Caudate nucleus (tissue), 63 donors: ENCODE measurements at places on chromosomes 2 and 18.

- DNase-seq: no peak
These were observed 11.5 kb downstream of the GNLY start for GRCh38 chr2:85705680-85706039.

- DNase-seq: no peak
These were observed 1.1 kb upstream of the SP140 start for GRCh38 chr2:230224458-230224857.

- no peak for DNase-seq
These were observed 29.4 kb upstream of the CHMP3 start for GRCh38 chr2:86592547-86593230.

- no peak for DNase-seq
These were observed 12.9 kb upstream of the ZNF516 start for GRCh38 chr18:76507830-76508385.

- DNase-seq: no peak
These were observed 84.3 kb downstream of the ACOXL start for GRCh38 chr2:110816404-110817365.

DNA sequence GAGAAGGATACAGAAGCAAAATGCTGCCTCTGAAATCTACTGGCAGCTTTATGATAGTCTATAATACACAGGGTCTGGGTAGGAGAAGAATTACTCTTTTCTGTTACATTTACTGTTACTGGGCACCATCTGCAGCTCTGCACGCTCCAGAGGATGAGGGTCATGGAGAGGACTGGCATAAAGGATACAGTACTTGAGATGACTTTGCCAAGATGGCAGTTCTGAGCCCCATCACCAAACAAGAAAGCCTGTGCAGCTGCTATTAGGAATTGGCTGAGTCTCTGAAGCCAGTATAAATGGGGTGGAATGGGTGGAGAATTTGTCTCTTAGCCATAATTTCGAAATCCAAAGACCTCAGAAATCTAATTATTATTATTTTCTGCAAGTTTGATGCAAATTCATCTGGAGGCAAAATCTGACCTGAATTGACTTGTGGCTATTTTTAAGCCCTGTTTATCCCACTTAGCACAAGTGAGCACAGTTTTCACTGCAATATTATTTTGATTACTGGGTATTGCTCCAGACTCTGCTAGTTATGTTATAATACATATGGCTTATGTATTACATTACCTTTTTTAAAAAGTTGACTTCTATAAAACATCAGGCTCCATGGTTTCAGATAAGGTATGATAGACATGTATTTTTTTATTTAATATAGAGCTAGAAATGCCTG, 579.5 kb downstream of the MBD2 start:
- no peak for DNase-seq

GRCh38 chr2:170923799-170924198, 5.3 kb upstream of the GORASP2 start:
- no peak for DNase-seq

DNA sequence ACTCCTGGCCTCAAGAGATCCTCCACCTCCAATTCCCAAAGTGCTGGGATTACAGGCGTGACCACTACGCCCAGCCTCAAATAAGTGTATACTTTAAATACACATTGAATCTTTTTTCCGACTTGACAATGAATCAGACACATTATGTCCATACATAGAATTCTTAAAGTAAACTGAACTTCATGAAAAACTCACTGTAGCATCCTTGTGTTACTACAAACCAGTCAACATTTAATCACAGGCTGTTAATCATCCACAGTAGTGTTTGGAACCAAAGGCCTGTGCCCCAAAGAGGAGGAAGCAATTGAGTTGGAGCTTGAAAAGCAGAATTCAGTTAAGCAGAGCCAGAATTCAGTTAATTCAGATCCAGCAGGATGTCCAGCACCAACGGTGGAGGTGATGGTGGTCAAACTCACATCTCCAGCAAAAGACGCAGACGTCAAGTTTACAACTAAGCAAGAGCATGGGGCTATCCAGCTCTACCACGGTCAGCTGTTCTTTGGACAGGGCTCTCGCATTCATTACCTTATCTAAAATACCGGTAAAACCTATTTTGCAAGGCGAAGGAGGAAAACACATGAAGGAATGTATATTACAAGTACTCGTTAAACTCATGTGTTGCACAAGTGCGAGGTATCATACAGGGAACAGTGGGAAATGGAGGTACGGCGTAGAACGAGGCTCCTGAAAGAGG, 1.2 kb downstream of the SLC39A6 start:
- DNase-seq: no peak

DNA sequence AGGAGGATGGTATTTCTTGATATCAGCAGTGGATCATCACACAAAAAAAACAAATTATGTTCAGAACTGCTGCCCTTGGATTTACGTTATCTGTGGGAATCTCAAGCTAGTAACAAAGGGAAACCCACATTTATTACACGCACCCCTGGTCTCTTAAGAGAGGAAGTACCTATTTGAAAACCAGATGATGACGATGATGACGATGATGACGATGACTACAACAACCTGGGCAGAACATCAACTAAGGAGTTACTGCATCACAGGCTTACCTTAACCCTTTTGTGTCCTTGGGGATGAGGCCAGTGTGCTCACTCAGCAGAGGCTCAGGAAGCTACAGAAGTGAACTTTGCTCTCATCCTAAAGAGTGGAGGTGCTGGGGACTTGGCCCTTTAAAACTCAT, 169.4 kb downstream of the FSHR start:
- no peak for DNase-seq

- no peak for DNase-seq
These were observed 200.2 kb downstream of the TPGS2 start for GRCh38 chr18:36628435-36629137.

GRCh38 chr2:122203523-122203922, 448.1 kb downstream of the TSN start:
- DNase-seq: no peak

DNA sequence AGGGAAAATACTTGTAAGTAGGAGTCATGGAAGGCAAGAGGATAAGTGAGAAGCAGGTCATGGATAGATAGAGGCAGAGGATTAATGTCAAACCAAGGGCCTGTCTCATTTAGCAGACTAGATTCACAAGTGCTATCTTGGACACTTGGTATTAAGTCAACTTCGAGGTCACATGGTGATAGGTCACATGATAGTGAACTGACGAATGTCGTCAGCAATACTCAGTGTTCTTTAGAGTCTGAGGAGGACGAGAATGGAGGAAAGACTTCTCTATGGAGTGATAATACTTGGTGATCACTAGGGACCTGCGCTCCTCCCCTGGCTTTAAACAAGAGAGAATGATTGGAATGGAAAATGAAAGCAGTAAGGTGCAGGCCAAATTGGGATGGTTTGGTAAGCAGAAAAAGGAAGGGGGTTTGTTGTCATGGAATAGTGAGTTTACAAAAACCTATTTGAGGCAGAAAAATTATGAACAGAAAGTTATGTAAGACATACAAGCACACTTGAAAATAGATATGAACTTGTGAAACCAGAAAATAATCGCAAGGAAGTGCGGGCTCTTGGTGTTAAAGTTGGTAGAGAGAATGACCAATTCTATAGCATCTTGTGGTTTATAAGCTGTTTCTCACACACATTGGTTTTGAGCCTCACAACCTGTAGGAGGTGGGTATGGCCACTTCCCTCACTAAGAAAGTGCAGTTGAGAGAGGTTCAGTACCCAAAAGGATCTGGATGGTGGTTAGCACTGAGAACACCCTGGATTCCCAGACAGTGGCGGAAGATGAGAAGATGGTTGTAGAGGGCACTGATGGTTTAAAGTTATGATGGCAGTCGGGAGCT, 141.5 kb downstream of the WDSUB1 start:
- no peak for DNase-seq

DNA sequence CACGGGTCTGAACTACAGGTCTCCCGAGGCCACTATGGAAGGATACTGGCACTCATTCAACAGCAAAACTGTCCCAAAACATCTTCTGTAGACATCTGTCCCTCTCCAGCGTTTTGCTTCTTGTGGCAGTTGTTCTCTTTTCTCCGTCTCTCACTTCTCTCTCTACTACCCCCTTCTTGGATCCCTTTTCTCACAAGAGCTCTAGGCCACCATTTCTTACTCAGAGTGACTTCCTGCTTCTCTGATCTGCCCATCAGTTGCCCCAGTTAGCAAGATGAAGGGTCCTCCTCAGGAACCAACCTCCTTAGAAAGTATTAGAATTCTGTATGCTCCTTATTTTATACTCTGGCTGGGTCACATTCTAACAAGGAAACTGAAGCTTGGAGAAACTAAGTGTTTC, 32.6 kb downstream of the BCL2 start:
- DNase-seq: no peak

- no peak for DNase-seq
These were observed 10.3 kb downstream of the MBD5 start for GRCh38 chr2:148031152-148031551.

GRCh38 chr18:6269660-6270332, 144.9 kb downstream of the L3MBTL4 start:
- DNase-seq: no peak

- DNase-seq: no peak
These were observed 2.9 kb downstream of the NEDD4L start for GRCh38 chr18:58046794-58047555.

- DNase-seq: no peak
These were observed 431.2 kb downstream of the LPIN1 start for GRCh38 chr2:12177455-12178288.

DNA sequence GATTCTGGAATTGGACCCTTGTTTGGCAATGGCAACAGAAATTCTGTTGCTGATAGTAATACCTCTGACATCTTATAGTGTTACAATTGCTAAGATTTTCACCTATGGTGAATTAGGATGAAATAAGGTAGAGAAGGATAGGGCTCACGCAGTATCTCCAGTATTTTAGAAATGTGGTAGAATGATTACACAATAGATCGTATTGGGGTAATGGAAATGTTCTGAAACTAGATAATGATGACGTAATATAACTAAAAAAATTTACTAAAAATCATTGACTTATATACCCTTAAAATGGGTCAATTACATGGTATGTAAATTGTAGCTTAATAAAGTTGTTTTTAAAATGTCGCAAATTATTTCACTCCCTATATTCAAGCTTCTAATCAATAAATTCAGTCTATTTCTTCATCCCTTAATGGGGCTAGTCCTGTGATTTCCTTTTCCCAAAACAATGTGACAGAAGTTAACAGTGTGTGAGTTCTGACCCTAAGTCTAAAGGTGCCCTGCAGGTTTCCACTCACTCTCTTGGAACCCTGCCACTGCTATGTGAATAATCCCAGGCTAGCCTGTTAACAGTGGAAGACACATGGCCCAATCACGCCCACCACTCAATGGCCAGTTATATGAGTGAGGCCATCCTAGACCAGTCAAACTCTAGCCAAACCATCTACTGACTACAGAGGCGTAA, 31.2 kb downstream of the USP37 start:
- DNase-seq: no peak

DNA sequence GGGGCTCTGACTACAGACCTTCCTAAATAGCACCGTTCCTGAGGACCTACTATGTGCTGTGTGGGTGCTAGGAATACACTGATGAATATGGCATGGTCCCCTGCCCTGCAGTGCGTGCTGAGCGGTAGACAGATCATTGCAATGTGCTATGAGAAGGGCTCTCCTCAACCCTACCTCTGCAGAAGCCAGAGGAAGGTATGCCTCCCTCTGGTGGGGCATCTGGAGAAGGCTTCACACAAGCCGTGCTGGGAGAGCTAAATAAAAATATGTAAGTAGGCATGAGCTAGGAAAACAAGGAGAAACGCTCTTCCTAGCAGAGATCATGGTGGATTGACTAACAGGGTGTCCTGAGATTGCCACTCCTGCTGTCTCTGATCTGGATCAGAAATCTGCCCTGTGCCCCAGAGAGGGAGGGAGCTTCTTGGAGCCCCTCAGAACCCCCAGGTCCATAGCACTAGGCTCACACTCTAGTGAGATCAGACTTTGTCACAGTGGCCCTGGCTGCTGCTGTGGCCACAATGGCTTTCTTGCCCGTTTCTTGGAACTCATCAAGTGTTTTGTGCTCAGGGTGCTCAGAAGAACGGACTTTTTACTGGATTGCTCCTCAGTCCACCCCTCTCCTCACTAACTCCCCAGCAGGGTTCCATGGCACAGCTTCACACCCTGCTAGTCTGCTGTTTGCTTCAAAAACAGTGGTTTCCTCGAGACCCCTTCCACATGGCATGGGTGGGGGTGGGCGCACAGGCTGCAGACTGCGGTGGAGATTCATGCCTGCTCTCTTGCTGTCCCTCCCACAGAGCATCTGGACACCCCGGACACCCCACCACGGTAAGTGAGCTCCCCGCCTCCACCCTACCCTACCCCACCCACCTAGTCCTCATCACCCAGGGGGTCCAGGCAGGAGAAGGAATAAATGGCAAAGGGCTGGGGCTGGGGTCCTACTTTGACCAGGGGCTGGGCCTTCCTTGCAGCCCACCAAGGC, 14.2 kb downstream of the SIGLEC15 start:
- DNase-seq: no peak

DNA sequence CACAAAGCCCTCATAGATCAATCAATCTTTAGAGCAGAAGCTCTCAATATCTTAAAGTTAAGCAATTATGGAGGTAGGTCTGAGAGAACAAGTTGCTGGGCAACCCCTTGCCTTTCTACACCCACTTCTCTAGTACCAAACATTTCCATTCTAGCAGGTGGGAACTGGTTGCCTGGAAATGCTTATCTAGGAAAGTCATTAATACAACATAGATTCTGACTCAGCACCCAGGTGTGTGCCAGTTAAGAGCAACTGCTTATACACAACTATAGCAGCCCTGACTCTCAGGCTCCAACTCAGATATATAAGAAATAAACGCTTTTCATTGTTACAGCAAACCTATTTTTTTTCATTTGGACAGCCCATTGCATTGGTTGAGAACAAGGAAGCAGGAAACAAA, 237.7 kb downstream of the IRS1 start:
- no peak for DNase-seq

DNA sequence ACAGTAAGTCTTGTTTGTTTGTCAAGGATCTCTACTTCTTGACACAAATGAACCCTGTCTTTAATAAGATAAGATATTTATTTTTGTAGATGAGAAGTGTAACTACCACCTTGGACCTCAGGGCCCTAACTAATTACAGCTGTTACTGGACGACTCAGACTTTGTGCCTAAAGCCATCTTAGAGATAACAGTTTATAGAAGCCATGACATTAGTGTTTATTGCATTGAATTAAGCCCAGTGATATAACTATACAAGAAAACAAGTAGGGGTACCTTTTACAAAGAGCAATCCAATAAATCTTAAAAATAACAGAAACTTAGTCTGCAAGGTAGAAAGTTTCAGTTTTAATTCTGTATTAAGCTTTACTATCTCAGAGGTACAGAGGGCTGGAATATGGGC, 119.0 kb downstream of the HIBCH start:
- DNase-seq: no peak

- DNase-seq: no peak
These were observed 17.1 kb downstream of the PDK1 start for GRCh38 chr2:172572981-172573380.
